CD4-positive, alpha-beta memory T cell (primary cell): ENCODE measurements at places on chromosomes 4 and X. TPM values are rescaled to one million over a fixed set of nuclear protein-coding genes. Genes with fewer than 3 reads are reported as not detected.

GRCh38 chrX:68698942-68699341 lies 51.5 kb downstream of the STARD8 start:
- H3K4me1 ChIP-seq, result no peaks in the 10 kb centered on the region
- no peak overlapping the region for H3K4me3 ChIP-seq
- no peak overlapping the region for H3K27ac ChIP-seq
- no peaks in the 10 kb centered on the region for H3K27me3 ChIP-seq
- no peaks in the 10 kb centered on the region for H3K36me3 ChIP-seq

GRCh38 chr4:110501826-110502225 lies 25.9 kb downstream of the ENPEP start:
- no peak overlapping the region for H3K27ac ChIP-seq
- H3K4me3 ChIP-seq, result no peak overlapping the region
- H3K36me3 ChIP-seq, result no peaks in the 10 kb centered on the region
- no peaks in the 10 kb centered on the region for H3K27me3 ChIP-seq
- DNase-seq, result no peak

EXOSC9 gene
- total RNA-seq, result 43.0 TPM

OPN1MW3 gene
- not detected for total RNA-seq

- no peak overlapping the region for H3K27ac ChIP-seq
- no peaks in the 10 kb centered on the region for H3K27me3 ChIP-seq
- H3K4me3 ChIP-seq, result no peak overlapping the region
- no peaks in the 10 kb centered on the region for H3K36me3 ChIP-seq
Measured at GRCh38 chr4:111630705-111631104, 514.5 kb upstream of the FAM241A start.

- H3K27ac ChIP-seq, result no peak overlapping the region
- no peak for DNase-seq
- no peak overlapping the region for H3K4me3 ChIP-seq
Measured at GRCh38 chr4:53916431-53916889, 147.9 kb downstream of the CHIC2 start.

PCDH7 gene
- not detected for total RNA-seq

DNA sequence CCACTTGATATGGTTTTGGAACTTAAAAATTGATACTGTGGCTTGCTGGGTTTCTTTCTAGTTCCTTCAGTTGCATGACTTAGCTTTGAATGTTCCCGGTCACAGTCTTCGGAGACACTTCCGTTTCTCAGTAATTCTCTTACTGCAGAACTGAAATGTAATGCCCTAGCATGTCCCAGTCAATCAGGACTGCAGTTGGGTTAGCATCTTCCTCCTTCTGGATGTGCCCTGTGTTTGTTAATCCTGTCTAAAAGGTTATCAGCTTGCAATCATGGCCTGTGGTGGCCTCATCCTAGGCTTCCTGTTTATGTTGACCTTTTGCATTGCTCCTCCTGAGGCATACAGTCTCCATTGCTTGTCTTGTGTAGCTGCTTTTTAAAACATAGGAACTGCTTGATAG lies 275.9 kb downstream of the ARHGAP10 start:
- H3K4me3 ChIP-seq, result no peak overlapping the region
- no peak for DNase-seq
- H3K4me1 ChIP-seq, result peaks cover 11% of the 10 kb centered on the region
- H3K27ac ChIP-seq, result no peak overlapping the region
- no peaks in the 10 kb centered on the region for H3K36me3 ChIP-seq

F8A2 gene
- total RNA-seq, result not detected
